ENCODE measurements at places on chromosomes 1 and 21.

GRCh38 chr1:226782845-226783601 is 43.9 kb upstream of the ITPKB start:
- DNase-seq, result no peak

- DNase-seq, result no peak
Measured at GRCh38 chr21:42463861-42464515, 32.0 kb downstream of the RSPH1 start.

DNA sequence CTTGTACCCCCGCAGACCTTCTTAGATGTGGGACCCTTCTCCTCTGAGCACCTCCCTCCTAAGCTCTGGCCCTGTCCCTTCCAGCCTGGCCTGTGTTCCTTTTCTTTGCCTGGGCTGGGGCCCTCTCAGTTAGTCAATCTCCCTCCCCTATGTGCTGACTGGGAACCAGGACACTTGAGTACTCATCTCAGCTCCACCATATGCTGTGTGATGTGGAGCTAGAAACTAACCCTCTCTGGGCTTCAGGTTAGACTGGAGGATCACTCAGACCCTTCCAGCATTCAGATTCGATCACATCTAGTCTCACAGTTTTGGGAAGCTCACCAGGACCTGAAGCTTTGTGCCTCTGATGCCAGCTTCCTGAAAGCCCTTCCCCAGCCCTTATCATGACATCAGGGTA is 40.6 kb downstream of the TRIM62 start:
- DNase-seq, result no peak

DNA sequence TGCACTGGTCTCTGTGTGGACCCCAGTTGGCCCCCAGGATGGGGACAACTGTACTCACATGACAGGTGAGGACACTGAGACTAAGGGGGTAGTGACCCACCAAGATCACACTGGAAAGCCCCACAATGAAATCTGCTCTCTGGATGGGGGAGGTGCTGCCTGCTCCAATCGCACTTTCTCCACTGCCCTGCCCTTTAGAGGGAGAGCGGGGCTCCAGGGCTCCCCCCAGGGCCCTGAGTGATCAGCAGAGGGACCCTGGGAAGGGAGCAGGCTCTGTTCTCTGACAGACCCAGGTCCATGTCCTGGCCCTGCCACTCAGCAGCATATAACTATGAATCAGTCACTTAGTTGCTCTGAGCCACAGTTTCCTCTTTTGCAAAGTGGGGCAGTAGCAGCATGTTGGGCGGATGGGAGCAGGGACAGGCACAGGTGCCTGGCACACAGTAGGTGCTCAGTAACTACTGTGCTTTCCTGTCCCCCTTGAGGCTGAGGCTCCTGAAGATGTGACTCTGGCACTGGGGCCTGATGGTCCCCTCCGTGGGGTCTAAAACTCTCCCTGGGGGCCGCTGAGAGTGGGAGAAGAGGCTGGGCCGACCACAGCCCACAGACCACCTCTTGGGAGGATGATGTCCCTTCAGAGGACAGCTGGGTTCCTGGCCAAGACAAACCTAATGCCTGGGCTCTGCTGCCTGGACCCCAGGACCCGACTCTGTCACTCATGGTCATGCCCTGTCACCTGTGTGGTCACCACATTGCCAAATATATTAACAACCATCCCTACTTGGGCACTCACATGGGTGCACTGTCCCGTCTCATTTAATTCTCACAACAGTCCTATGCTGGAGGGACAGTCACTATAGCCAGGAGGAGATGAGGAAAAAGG is 222.7 kb downstream of the PTPRU start:
- DNase-seq, result no peak

DNA sequence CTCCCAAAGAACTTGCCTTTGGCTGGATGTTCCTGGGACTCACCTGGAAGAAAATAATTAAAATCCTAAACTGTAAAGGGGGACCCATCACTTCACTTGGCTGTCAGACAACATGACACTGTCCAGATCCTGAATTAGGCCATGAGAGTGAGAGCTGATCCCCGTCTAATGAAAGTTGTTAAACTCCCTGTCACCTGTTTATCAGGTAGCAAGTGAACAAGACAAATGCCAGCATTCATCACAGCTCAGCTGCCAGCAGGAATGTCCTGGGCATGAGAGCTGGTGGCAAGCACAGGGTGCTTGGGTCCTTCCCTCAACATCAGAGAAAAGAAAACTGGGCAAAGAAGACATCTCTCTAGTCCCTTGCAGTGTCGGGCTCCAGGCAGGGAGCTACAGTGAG is 23.8 kb downstream of the PMVK start:
- peak; percentile 12 for DNase-seq

- no peak for DNase-seq
Measured at GRCh38 chr1:84480650-84481049, 1.6 kb downstream of the RPF1 start.

DNA sequence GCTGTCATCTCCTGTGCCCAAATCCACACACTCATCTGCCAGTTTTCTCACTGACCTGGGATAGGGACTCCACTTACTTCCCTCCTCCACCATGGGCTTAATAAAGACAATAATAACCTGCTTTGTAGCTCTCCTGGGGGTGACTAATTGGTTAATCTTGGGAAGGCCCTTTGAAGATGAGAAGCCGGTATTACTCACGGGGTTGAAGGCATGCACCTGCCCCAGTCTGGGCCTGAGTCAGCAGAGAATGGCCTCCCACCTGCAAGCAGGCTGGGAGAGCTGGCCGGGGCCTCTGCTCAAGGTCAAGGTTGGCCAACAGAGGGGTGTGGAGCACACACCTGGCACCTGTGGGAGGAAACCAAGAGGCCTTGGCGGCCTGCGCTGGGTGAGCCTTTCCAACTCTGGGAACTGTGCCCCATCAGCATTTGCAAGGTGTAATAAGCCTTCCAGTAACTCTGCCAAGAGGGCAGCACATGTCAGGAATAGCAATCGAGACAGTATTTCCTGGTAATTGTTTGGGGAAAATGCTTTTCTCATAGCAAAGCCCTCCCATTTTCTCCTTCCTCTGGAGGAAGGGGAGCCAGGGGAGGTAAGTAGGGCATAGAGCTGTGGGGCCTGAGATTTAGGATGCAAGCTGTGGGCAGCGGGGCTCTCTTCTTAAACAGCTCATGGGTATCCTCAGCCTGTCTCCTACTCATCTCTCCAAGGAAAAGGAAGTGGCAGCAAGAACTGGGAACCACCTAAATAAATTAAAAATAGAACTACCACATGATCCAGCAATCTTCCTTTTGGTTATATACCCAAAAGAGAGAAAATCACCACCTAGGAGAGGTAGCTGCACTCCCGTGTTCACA is 49.0 kb downstream of the TOMM20 start:
- DNase-seq, result peak; percentile 90

- DNase-seq, result no peak
Measured at GRCh38 chr1:67564193-67564592, 120.8 kb upstream of the GADD45A start.

GRCh38 chr1:109928591-109929111 is 18.0 kb downstream of the CSF1 start:
- no peak for DNase-seq

DNA sequence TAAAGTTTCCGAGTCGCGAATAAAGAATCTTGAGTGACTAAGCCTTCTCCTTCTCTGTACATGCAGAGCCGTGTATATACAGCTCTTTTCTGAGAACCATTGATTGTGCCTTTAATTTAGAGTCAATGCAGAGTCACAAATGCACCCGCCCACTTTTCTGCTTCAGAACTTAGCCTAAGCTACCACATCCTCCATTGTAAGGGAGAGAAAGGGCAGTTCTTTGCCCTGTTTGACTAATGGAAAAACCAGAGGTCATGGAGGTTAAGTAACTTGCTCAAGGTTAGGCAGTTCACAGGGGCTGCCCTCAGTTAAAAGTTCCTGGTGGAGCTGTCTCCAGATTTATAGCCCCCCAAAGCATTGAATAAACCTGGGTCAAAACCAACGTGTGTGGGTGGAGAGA is 139.6 kb downstream of the TOMM20 start:
- DNase-seq, result no peak
